ENCODE measurements at places on chromosomes 2 and 18.

DNA sequence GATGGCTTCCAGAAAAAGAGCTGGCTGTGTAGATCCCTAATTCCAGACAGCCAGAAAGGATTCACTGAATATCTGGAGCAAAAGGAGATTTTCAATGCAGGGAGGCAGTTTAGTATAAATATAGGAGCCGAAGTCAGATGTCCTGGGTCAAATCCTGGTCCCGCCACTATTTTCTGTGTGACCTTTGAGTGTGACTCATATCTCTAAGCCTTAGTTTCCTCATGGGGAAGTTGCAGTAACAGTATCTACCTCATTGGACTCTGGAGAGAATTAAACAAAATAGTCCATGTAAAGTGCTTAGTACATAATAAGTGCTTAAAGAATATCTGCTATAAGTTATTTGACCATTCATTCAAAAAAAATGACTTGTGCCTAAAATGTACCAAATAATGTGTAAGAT lies 52.1 kb upstream of the ITGA6 start:
- DNase-seq = no peak

DNA sequence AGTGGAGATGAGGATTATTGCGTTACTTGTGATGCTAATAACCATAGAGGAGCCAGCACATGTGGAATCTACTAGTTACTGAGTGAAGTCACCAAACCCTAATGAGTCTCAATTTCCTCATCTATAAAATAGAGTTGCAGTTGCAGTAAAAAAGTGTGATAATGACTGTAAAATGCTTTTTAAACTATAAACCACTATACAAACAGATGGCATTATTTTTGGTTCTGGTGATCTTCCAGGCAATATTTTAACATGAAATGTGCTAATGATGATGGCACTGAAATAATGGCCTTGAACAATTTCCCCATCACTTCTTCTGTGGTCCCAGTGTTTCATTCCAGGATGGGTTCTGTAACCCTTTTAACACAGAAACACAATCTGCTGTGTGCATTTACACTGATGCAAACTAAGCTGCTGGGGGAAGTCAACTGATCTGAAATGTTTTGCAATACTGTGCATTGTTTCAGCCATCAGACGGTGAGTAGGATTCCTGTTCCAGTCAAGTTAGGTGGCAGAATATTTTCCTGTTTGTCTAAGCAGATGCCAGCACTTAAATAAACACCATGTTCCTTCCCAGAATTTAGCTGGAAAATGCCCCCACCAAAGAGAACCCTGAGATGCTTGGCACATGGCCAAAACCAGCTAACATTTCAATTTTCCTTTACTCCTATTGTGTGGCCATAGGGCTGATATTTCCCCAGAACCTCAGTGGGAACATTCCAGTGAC lies 52.6 kb downstream of the TACR1 start:
- no peak for DNase-seq

DNA sequence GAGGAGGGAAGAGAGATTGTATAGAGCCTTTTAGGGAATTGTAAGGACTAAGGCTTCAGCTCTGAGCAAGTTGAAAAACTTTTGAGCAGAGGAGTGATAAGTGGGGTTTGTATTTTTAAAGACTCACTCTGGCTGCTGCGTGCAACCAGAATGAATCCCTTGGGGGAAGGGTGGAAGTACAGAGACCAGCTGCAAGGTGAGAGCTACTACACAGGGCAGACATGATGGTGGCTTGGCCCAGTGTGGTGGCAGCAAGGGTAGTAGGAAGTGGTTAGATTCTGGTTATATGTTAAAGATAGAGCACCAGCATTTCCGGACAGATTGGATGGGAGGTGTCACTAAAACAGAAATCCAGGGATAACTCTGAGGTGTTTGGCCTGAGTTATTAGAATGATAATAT lies 10.1 kb upstream of the SESTD1 start:
- DNase-seq = no peak

- no peak for DNase-seq
These were observed 98.7 kb downstream of the PIGN start for GRCh38 chr18:62088156-62088555.

- DNase-seq = no peak
These were observed 303.9 kb downstream of the EIPR1 start for GRCh38 chr2:3073704-3074103.

DNA sequence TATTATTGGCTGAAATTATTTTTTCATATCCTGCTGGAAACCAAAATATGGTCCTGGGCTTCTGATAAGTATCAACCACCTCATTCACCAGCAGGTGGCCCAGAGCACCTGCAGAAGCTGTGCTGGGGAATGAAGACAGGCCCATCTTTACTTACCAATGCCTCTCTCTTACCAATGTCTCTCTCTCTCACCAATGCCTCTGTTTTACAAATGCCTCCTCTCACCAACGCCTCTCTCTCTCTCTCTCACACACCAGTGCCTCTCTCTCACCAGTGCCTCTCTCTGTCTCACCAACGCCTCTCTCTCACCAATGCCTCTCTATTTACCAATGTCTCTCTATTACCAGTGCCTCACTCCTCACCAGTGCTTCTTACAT lies 2.3 kb upstream of the MAL start:
- peak; percentile 22 for DNase-seq

GRCh38 chr2:231015478-231015877 lies 19.6 kb downstream of the SPATA3 start:
- no peak for DNase-seq

DNA sequence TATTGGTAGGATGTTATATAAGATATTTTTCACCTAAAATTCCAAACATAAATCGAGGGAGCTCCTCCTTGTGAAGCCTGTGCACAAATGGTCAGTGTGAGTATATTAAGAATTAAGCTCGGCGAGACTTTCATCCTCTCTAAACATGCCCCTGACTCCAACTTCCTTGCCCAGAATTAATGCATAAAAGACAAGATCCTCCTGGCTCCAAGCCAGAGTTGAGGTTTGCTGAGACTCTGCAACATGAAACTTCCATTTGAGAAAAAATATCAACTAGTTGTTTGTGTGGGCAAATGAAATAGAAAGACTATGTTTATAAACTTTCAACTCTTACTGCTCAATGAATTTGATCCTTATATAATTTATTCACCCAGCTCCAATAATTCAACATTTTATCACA lies 68.1 kb downstream of the CCDC178 start:
- no peak for DNase-seq

DNA sequence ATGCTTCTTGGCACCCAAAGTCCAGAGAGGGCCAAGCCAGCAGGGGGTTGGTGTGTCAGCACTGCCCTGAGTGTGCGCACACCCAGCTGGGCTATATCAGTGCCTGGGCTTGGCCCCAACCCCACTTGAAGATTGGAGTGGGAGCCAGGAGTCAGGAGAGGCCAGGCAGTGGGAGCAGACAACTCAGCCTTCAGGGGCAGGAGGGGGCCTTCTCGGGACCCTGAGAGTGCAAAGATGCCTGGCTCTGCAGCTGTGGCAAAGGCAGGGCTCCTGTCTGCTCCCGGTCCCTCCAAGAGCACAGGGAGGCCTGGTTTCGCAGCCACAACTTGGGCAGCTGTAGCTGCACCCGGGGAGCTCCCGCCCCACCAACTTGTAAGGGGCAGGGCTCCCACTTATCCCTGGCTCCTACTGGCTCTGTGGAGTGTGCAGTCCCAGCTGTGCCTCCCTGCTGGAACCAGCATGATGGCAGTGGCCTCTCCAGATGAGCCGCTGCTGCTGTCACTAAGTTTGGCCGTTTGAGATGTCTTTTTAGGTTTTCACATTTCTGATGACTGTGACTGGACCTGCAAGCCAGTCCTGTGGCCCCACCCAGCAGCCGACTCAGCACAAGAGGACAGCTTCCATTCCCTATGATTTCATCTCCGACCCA lies 148.8 kb upstream of the HS6ST1 start:
- no peak for DNase-seq

- no peak for DNase-seq
These were observed 37.8 kb downstream of the GORASP2 start for GRCh38 chr2:170966648-170967396.

DNA sequence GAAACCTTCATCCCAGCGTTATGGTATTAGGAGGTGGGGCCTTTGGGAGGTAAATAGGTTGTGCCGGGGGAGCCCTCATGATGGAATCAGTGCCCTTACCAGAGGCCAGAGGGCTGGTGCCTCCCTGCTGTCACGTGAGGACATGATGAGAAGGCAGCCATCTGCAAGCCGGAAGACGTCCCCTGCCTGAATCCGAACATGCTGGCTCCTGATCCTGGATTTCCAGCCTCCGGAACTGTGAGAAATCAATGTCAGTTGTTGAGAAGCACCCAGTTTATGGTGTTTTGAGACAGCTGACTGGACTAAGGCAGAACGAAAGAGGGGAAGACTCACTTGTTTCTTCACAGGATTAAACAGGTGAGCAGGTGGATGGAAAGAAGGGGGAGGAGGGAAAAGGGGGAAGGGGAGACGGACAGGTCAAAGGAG lies 13.0 kb upstream of the KLF11 start:
- DNase-seq = no peak

GRCh38 chr2:15640261-15640711 lies 48.6 kb downstream of the DDX1 start:
- no peak for DNase-seq

- DNase-seq = no peak
These were observed 25.5 kb downstream of the PLEK start for GRCh38 chr2:68390586-68390985.

DNA sequence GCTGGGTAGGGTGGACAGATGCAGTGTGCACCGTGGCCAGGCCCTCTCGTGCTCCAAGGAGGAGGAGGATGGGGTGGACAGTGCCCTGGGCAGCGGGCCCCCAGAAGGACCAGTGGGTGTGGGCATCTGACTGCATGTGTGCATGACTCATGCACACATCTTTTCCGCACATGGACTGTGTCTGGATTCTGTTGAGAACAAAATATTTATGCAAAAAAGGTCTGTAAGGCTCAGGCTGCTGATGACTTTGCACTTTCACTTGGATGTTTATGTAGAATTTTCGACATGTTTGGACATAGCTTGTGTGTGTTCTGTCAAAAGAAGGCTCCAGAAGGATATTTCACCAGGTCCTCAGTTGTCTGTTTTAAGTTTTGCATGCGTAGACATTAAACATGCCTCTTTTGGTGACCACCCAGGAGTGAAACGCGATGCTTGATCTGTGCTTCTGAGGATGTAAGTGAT lies 45.6 kb downstream of the MTCL1 start:
- no peak for DNase-seq

GRCh38 chr2:16126517-16127275 lies 186.3 kb downstream of the MYCN start:
- no peak for DNase-seq

DNA sequence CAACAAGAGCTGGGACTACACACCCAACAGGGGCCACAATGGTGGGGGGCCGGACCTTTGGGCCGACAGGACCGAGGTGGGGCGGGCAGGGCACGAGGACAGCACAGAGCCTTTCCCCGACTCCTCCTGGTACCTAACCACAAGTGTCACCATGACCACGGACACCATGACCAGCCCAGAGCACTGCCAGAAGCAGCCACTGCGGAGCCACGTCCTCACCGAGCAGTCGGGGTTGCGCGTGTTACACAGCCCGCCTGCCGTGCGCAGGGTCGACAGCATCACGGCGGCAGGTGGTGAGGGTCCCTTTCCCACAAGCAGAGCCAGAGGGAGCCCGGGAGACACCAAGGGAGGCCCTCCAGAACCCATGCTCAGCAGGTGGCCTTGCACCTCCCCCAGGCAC lies 119.5 kb downstream of the MTCL1 start:
- DNase-seq = no peak

- no peak for DNase-seq
These were observed 6.1 kb downstream of the NCKAP1 start for GRCh38 chr2:183031911-183032794.

- no peak for DNase-seq
These were observed 375.8 kb downstream of the INSIG2 start for GRCh38 chr2:118464046-118464445.

GRCh38 chr2:151651274-151651673 lies 83.0 kb downstream of the NEB start:
- no peak for DNase-seq

GRCh38 chr2:172655091-172655837 lies 80.4 kb upstream of the RAPGEF4 start:
- DNase-seq = no peak

- no peak for DNase-seq
These were observed 50.5 kb upstream of the ST8SIA3 start for GRCh38 chr18:57301573-57302559.

DNA sequence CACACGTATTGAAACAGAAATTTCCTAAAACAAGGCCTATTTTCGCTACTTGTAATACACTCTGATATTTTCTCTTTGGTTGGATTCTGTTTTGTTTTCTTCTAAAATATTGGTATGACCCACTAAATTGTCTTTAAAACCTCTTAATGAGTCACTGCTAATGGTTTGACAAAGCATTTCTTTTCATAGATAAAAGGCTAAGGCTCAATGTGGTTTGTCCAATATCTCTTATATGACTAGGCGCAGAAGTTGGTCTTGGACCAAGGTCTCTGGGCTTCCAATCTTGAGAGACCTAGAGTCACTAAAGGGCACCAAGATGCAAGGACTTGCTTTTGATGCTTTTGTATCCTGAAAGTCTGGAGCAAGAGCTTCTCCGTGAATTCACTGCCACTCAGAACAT lies 498.2 kb upstream of the TCF4 start:
- DNase-seq = no peak

- no peak for DNase-seq
These were observed 97.3 kb upstream of the DCC start for GRCh38 chr18:52242711-52243110.

- DNase-seq = no peak
These were observed 228.5 kb downstream of the ALPK2 start for GRCh38 chr18:58400331-58400870.

GRCh38 chr2:168566974-168567665 lies 111.0 kb downstream of the CERS6 start:
- DNase-seq = peak; percentile 60

- DNase-seq = no peak
These were observed 17.3 kb downstream of the PTPN18 start for GRCh38 chr2:130372833-130373807.

GRCh38 chr2:84223191-84223590 lies 235.9 kb downstream of the SUCLG1 start:
- no peak for DNase-seq
